Heart right ventricle (tissue), 16 donors: ENCODE measurements at places on chromosomes 1 and 21. TPM values are rescaled to one million over a fixed set of nuclear protein-coding genes. Genes with fewer than 3 reads are reported as not detected.

Gene CLIC6
- polyA plus RNA-seq, result 2.6 TPM

Gene CLCNKA
- 0.52 TPM for polyA plus RNA-seq

Gene ATPAF1
- polyA plus RNA-seq, result 80.5 TPM

Gene FCGR3B
- 0.22 TPM for polyA plus RNA-seq

Gene CRP
- 0.26 TPM for polyA plus RNA-seq

Gene MTMR11
- polyA plus RNA-seq, result 5.3 TPM

Gene DYNLT4
- polyA plus RNA-seq, result 0.59 TPM

Gene TMIGD3
- polyA plus RNA-seq, result 0.73 TPM
